Epithelial cell of esophagus (primary cell): ENCODE measurements at places on chromosomes 3 and 15.
A peak's percentile ranks its signal among the peaks of the same experiment; 100 is the strongest.

DNA sequence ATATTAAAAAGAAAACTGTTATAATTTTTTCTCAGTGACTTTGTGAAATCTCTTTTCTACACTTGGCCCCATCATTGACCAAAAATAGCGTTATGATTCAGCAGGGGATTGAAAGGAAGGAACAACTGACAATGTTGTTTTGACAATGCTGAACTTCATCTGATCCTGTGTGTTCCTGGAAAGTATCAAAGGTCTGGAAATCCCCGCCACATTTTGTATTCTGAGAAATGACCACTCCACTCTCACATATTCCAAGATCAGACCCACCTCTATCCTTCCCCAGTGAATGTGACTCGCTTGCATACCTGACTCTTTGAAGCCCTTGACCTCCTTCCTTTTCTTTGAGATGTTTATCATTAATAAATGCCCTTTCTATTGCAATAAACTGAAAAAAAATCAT, 9.7 kb upstream of the RIOX2 start:
- no peak for DNase-seq

DNA sequence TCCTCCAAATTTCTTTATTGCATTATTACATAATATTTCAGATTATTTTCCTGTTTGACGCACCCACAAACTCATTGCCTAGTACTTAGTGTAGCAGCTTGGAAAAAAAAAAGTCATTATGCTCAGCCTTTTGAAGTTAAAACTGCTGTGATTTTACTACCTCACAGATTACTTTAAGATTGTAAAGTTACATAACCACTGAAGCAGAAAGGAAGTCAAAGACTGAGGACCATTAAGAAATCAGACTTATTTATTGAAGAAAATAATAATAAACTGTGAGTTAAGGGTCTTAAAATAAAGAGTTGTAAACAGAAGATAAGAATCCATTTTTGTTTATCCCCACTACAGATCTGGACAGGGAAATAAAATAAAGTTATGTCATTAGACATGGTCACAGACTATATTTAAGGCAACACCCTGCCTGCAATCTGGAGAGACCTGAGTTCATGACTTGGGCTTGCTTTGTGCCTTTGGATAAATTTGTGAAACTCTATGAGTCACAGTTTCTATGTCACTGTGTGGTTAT, 212.1 kb upstream of the ROBO2 start:
- peak; percentile 13 for DNase-seq

DNA sequence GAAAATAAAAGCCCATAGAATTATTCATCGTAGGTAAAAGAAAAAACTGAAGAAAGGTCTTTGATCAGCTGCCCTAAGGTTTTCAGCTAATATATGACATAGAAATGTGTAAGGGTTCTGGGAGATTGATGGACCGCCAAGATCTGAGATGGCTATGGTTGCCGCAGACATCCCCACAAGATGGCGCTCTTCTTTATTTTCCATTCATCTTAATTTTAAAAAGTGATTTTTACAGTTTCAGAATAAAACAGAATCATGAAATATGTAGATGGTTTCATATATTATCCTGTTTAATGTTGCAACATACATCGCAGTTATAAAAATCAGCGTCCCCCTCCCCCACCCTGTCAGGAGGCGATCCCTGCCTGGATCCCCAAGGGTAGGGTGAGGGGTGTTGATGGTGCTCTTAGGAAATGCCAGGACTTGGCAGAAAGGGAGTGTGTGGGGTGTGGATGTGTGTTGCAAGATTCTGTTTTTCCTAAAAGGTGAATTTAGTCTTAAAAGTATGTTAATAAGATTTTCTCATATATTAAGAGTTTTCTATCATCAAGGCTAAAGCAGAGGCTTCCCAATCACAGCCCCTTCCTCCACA, 68.8 kb downstream of the ANXA2 start:
- DNase-seq, result peak; percentile 45

DNA sequence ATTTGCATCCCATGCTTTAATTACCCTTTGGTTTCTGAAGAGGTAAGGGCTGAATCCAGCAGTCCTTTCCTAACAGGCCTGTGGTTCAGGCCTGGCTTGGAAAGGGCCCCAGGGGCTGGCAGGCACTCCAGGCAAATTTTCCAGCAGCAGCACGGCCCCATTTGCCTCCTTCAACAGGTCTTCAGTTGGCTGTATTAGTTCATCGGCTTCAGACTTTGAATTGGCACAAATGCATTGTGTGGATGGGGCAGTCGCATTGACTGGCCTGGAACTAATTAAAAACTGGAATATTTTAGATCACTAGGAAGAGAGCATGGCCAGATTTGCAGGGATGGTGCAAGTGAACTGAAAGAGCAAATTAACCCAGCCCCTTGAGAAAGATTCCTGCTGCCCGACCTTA, 207.8 kb upstream of the MCTP2 start:
- DNase-seq, result no peak

DNA sequence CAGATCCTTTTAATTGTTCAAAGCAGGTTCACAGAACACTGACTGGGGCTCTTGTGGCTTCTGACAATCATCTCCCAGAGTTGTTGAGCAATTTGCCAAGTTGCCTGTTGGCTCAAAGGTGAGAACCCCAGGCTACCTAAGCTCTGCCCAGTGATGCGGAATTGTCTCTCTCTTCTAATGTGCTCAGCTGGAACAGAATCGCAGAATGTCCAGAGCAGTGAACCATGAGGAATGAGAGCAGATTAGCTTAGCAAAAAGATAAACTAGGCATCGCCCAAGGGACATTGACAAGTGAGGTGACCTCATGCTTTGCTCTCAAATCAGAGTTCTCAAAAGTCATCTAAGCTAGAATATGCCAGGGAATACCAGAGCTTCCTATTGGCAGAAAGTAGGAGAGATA, 148.1 kb downstream of the WDR76 start:
- no peak for DNase-seq

DNA sequence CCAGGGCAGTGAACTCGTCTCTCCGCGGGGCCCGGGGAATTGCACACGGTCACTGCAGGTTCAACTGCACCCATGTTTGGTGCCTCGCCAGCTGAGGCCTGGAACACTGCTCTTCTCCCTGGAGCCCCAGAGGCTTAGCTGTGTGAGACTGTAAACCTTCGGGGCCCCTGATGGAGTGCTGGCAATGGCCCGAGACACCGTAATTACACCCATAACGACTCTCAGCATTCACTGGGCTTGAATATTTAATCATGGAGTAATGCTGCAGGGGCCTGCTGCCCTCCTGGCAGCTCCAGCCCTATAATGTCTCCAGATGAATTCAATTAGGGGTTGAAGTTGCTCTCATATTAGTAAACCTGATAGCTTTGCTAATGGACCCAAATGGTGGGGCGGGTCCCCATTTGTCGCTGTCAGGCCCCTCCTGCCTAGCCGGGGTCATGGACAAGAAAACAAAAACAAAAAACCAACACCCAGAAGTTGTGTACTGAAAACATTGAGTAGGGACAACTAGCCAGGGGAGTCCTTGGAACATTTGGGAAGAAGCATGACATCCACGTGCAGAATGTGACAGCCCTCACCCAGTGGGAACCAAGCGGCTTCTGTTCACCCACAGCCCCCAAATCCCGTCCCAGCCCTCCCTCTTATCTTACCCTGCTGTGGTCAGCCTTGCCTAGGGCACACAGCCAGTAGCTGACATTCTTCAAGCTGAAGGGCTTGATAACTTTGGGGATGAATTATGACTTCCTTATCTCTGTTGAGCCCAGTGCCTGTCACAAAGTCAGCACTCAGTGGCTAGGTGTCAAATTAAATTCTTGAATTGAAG, 74.3 kb upstream of the SCN5A start:
- DNase-seq, result no peak

DNA sequence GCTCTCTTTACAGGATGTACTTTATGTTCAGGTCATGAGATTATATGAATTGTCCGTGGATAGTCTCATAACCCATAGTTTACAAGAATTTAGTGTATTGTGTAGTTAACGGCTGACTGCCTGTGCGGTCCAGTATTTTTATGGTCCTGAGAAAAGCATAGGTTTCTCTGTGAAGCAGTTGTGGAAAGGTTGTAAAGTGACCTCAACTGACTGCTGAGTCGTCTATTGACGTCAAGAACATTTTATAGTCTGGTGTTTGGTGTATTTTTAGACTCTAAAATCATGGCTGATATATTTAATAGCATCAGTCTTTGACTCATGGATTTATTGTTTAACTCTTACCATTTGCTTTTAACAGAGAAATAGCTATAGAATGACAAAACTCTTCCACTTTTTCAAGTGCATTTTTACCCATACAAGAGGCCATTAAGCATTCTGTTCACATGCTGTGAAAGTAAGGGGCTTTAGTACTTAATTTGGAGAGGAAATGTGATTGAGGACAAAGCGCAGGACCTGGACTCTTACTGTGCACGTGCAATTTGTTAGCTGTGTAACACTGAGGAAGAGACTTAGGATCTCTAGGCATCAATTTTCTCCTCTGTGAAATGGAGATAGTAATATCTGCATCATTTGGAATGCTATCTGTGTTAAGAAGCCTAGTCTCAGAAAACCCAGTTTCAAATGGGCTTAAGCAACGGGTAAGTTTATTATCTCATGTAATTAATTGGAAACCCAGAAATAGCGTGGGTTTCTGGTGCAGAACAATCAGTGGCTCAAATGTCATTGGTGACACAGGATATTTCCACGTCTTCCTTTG, 240.8 kb downstream of the NFKBIZ start:
- no peak for DNase-seq

DNA sequence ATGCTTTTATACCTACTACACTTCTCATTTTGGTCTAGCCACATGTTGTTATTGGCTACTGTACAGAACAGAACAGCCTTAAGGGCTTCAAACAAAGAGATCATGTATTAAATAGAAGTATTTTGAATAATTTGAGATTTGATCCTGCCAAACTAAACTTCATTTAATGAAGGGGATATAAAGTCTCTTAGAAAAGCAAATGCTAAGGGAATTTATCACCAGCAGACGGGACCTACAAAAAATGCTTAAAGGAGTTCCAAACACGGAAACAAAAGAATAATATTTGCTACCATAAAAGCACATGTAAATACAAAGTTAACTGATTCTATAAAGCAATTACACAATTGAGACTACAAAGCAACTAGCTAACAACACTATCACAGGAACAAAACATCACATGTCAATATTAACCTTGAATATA, 23.6 kb upstream of the FMN1 start:
- DNase-seq, result no peak

GRCh38 chr3:30626443-30627180, 20.2 kb downstream of the TGFBR2 start:
- DNase-seq, result peak; percentile 66

DNA sequence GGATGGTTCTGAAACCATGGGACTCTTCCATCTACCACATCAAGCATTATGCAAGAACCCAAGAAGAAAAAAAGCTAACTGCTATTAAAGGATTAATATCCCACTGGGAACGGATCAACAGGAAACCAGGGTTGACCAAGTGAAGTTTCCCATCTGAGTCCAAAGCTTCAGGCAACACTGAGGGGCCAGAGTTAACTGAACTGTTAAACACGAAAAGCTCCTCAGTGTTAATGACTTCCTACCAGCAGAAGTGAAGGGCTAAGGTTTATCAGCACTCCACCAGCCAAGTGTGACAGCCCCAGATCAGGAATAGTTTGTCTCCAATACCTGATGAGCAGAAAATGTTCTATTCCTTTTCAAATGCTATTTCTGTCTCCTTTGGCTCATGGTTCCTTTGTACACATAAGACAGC, 36.7 kb downstream of the PTPN9 start:
- no peak for DNase-seq

- no peak for DNase-seq
Measured at GRCh38 chr3:38652934-38653333, 3.4 kb upstream of the SCN5A start.
